ENCODE measurements at places on chromosomes 7 and 10. TPM values are rescaled to one million over a fixed set of nuclear protein-coding genes. Genes with fewer than 3 reads are reported as not detected.
A peak's percentile ranks its signal among the peaks of the same experiment; 100 is the strongest.

- no peak for DNase-seq
- H3K36me3 ChIP-seq, result no peaks in the 10 kb centered on the region
- H3K27ac ChIP-seq, result peak overlapping the region; percentile 15
- H3K4me1 ChIP-seq, result peaks cover 24% of the 10 kb centered on the region
Measured at GRCh38 chr10:99996671-99997648, 12.8 kb downstream of the DNMBP start.

GRCh38 chr10:95505641-95506040, 55.5 kb downstream of the SORBS1 start:
- no peak for DNase-seq
- H3K4me1 ChIP-seq, result peaks cover 34% of the 10 kb centered on the region
- H3K4me3 ChIP-seq, result no peak overlapping the region
- H3K36me3 ChIP-seq, result no peaks in the 10 kb centered on the region
- no peaks in the 10 kb centered on the region for H3K27me3 ChIP-seq

The SCART1 gene
- total RNA-seq, result 1.6 TPM

DNA sequence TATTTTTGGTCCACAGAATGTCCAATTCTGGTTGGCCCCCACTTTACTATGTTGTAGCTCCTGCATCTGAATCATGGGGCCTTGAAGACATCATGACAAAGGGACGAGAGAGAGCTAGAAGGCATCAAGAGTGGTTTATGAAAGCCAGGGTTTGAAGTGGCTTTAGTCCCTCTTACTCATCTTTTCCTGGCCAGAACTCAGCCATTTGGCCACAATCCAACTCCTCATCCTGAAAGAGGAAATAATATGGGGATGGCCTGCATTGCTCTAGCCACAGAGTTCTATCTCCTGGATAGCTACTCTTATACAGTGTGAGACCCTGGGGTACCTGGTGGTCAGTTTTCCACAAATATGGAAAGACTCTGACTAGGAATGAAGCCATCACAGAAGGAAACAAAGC, 418.9 kb downstream of the XPNPEP1 start:
- H3K27me3 ChIP-seq, result no peaks in the 10 kb centered on the region
- H3K4me1 ChIP-seq, result no peaks in the 10 kb centered on the region
- no peak overlapping the region for H3K27ac ChIP-seq
- no peak overlapping the region for H3K4me3 ChIP-seq
- DNase-seq, result no peak

GRCh38 chr7:158772916-158773315, 56.4 kb downstream of the ESYT2 start:
- no peak overlapping the region for H3K27ac ChIP-seq
- H3K27me3 ChIP-seq, result no peaks in the 10 kb centered on the region
- H3K4me1 ChIP-seq, result no peaks in the 10 kb centered on the region

DNA sequence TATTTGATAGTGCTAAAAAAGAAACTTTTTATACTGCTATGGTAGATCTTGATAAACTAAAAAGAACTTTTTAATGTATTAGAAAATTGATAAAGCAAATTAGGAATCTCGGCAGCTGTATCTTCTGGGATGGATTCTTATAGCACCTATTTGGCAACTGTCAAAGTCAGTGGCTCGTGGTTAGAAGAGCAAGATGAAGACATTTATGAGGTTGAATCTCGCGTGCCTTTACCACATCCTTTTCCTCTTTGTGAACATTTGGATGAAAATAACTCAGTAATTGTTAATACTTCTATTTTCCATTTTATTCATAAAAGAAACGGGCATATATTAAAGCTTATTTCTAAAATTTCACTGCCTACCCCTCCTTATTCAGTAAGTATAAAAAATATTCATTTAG, 76.2 kb downstream of the CYP51A1 start:
- no peak for DNase-seq
- peaks cover 10% of the 10 kb centered on the region for H3K4me1 ChIP-seq

DNA sequence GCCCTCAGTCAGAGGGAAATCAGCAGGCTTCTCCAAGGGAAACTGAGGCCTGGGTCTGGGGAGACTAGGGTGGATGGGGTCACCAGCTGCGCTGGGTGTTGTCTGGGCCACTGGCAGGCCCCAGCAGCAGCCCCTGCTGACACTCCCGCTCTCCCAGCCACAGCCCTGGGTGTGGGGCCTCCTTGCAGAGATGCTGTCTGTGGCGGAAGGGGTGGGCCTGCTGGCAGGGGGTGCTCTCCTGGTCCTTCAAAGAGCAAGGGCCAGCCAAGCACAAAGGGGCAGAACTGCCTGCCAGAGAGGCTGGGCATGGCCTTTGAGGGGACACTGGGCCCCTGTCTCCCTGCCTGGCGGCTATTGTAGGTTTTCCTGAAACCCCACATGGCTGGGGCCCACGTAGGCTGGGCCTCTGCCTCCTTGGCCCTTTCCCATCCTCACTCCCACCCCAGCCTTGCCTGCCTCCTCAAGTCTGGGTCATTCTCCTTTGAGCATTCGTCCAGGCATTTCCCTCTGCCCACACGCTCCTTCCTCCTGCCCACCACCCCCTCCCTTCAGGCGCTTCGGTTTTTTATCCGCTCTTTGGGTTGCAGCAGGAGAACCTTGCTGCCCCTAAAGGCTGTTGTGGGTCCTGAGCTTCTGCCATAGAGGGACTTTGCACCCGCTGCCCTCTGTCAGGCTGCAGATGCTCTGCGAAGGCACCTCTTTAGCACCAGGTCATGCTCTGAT, 9.1 kb downstream of the COL13A1 start:
- no peak for DNase-seq
- H3K4me1 ChIP-seq, result peaks cover 21% of the 10 kb centered on the region
- H3K4me3 ChIP-seq, result no peak overlapping the region
- H3K27me3 ChIP-seq, result no peaks in the 10 kb centered on the region
- H3K36me3 ChIP-seq, result no peaks in the 10 kb centered on the region

The DENND10 gene
- total RNA-seq, result 49.3 TPM

The RBM28 gene
- 73.7 TPM for total RNA-seq

GRCh38 chr10:71661779-71662336, 57.7 kb downstream of the C10orf105 start:
- H3K4me1 ChIP-seq, result peaks cover 33% of the 10 kb centered on the region
- H3K27ac ChIP-seq, result peak overlapping the region; percentile 40
- peaks cover 2% of the 10 kb centered on the region for H3K27me3 ChIP-seq
- H3K36me3 ChIP-seq, result no peaks in the 10 kb centered on the region

DNA sequence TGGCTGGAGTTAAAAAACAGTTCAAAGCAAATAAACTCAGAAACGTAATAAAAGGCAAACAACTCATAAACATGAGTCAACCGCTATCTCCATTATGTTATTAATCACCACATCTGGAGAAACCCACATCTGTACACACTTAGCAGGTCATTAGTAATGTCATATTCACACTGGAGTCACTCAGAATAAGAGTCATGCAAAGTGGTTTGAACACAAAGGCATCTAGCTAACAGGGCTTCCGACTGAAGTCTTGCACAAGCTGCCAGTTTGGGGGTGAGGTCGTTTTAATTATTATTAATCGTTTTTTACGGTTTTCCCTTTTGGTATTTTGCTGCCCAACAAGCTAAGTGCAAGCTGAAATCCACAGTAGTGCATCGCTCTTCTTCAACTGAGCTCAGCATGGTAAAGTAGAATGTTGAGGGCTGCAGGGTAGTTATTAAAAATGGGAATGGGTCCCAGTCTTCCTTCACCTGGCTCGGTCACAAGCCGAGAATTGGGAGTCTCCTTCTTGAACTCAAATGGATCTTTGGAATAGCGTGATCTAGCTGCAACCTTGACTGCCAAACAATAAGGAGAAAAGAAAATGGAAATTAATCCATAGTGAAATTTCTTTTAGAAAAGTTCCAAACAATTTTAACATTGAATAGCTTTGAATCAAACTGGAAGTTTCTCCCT, 663.5 kb downstream of the KCNMA1 start:
- no peaks in the 10 kb centered on the region for H3K4me1 ChIP-seq
- no peak overlapping the region for H3K27ac ChIP-seq
- H3K36me3 ChIP-seq, result no peaks in the 10 kb centered on the region
- no peak for DNase-seq
- H3K4me3 ChIP-seq, result no peak overlapping the region

DNA sequence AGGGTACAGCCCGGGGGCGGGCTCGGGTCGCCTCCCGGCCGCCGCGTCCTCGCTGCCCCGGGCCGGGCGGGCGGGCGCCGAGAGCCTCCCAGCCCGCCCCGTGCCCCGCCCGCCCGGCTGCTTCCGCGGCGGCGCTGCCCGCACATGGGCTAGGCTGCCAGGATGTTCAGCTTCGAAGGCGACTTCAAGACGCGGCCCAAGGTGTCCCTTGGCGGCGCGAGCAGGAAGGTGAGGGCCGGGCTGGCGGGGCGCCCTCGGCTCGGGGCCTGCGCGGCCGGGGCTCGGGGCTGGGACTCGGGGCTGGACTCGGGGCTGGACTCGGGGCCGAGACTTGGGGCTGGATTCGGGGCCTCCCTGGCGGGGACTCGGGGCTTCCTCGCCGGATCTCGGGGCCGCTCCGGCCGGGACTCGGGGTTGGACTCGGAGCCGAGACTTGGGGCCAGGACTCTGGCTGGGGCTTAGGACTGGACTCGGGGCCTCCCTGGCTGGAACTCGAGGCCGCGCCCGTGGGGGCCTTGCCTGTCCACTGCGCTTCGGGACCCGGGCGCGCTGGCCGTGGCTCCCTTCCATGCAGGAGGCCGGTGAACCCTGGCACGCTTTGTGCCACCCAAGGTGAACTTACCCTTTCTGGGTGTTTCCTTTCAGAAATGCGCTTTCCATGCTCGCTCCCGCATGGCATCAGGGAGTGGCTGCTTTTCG, 534 bp downstream of the UBE3C start:
- peaks cover 3% of the 10 kb centered on the region for H3K27me3 ChIP-seq
- H3K4me3 ChIP-seq, result peak overlapping the region; percentile 85
- peak overlapping the region; percentile 62 for H3K27ac ChIP-seq
- DNase-seq, result no peak
- peaks cover 48% of the 10 kb centered on the region for H3K4me1 ChIP-seq

The ASIC3 gene
- 6.0 TPM for total RNA-seq

DNA sequence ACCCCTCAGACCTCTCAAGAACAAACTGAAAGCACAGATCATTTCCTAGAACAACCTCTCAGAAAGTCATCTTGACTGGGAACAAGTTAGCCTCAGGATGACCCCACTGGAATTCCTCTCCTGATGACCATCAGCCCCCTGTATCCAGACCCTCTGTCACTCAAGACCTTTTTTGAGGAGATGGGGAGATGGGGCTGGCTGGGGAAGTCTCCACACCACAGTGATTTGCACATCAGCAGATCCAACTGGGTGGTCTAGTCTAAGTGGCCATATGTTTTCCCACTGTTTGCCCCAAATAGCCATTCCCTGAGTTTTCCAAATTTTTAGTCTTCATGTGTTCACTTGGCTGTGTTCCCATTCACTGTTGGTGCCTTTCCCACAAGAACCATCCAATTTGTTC, 452.4 kb upstream of the NPVF start:
- H3K27ac ChIP-seq, result no peak overlapping the region
- DNase-seq, result no peak
- H3K4me1 ChIP-seq, result peaks cover 36% of the 10 kb centered on the region
- no peaks in the 10 kb centered on the region for H3K36me3 ChIP-seq

The PRSS1 gene
- not detected for total RNA-seq

DNA sequence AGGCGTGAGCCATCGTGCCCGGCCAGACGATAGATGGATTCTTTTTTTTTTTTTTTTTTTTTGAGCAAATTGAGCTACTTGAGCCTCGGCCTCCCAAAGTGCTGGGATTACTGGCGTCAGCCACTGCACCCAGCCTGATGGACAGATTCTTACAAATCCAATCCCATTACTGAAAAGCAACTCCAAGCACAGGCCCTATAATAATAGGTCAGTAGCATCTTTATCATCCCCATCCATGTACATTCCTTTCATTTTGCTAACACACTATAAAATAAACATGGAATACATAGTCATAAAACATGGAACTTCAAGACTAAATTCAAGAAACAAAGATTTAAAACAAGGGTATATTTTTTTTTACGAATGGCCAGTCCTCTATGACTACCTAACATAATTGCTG, 16.0 kb upstream of the RSBN1L start:
- H3K27ac ChIP-seq, result no peak overlapping the region
- no peaks in the 10 kb centered on the region for H3K27me3 ChIP-seq
- H3K36me3 ChIP-seq, result peaks cover 9% of the 10 kb centered on the region
- no peak for DNase-seq
- H3K4me1 ChIP-seq, result peaks cover 6% of the 10 kb centered on the region
- no peak overlapping the region for H3K4me3 ChIP-seq

The PRPS1L1 gene
- not detected for total RNA-seq

GRCh38 chr10:8360814-8361509, 306.5 kb downstream of the GATA3 start:
- H3K27me3 ChIP-seq, result peaks cover 24% of the 10 kb centered on the region
- DNase-seq, result no peak
- H3K4me1 ChIP-seq, result no peaks in the 10 kb centered on the region

GRCh38 chr10:48556065-48556464, 48.8 kb downstream of the ARHGAP22 start:
- H3K36me3 ChIP-seq, result no peaks in the 10 kb centered on the region
- no peak overlapping the region for H3K27ac ChIP-seq
- no peaks in the 10 kb centered on the region for H3K27me3 ChIP-seq
- no peak overlapping the region for H3K4me3 ChIP-seq

The ARID5B gene
- 10.1 TPM for total RNA-seq

GRCh38 chr10:58027426-58027825, 240.3 kb downstream of the IPMK start:
- H3K27me3 ChIP-seq, result no peaks in the 10 kb centered on the region
- no peak for DNase-seq
- no peaks in the 10 kb centered on the region for H3K36me3 ChIP-seq

GRCh38 chr7:82360591-82361368, 82.8 kb downstream of the CACNA2D1 start:
- H3K27ac ChIP-seq, result no peak overlapping the region
- no peak for DNase-seq
- no peaks in the 10 kb centered on the region for H3K36me3 ChIP-seq
- H3K27me3 ChIP-seq, result peaks cover 80% of the 10 kb centered on the region

The RBP3 gene
- not detected for total RNA-seq

The SUGCT gene
- total RNA-seq, result 5.9 TPM

GRCh38 chr7:149874644-149875028, 867 bp downstream of the ATP6V0E2 start:
- H3K4me3 ChIP-seq, result peak overlapping the region; percentile 92
- peak overlapping the region; percentile 30 for H3K27ac ChIP-seq
- no peak for DNase-seq
- no peaks in the 10 kb centered on the region for H3K36me3 ChIP-seq

- H3K4me3 ChIP-seq, result no peak overlapping the region
- no peak for DNase-seq
- peaks cover 27% of the 10 kb centered on the region for H3K36me3 ChIP-seq
Measured at GRCh38 chr10:7895699-7896090, 77.4 kb downstream of the TAF3 start.

The CYP3A4 gene
- total RNA-seq, result not detected

DNA sequence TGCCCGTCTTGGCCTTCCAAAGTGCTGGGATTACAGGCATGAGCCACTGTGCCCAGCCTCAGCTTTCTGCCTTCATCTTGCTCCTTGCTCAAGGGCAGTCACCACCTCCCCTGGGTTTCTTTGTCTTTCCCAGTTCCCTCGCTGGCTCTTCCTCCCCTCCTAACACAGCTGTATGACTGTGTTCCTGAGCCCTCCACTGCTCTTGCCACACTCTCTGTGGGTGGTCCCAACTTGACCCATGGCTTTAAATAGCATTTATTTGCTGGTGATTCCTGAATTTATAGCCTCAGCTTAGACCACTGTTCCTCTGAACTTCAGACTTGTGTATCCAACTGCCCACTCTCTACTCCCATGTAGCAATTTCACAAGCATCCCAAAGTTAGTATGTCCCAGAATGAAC, 181.3 kb downstream of the BAMBI start:
- H3K4me3 ChIP-seq, result no peak overlapping the region
- H3K27ac ChIP-seq, result no peak overlapping the region
- peaks cover 2% of the 10 kb centered on the region for H3K27me3 ChIP-seq
- peaks cover 13% of the 10 kb centered on the region for H3K4me1 ChIP-seq
- no peak for DNase-seq
- peaks cover 3% of the 10 kb centered on the region for H3K36me3 ChIP-seq

The PPP1R3C gene
- 3.6 TPM for total RNA-seq
